ENCODE measurements at places on chromosomes 3 and 15.

DNA sequence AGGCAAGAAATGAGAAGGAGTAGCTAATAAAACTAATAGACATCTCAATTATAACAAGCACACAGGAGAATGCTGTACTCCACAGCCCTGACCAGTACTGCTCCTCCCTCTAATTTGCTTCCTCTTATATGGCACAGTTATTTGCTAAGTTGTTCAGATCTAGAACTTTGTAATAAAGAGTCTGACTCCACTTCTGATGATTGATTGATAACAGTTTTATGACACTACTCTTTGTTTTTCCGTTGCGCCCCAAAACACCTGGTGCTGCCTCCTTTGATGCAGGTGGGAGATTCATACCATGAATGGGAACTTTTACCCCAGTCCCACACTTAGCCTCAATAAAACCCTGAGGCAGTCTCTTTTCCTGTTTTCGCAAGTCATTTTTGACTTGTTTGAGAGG is 777.7 kb downstream of the GBE1 start:
- peak; percentile 6 for DNase-seq

- no peak for DNase-seq
Observed at GRCh38 chr3:194137008-194137505, 1.1 kb downstream of the HES1 start.

DNA sequence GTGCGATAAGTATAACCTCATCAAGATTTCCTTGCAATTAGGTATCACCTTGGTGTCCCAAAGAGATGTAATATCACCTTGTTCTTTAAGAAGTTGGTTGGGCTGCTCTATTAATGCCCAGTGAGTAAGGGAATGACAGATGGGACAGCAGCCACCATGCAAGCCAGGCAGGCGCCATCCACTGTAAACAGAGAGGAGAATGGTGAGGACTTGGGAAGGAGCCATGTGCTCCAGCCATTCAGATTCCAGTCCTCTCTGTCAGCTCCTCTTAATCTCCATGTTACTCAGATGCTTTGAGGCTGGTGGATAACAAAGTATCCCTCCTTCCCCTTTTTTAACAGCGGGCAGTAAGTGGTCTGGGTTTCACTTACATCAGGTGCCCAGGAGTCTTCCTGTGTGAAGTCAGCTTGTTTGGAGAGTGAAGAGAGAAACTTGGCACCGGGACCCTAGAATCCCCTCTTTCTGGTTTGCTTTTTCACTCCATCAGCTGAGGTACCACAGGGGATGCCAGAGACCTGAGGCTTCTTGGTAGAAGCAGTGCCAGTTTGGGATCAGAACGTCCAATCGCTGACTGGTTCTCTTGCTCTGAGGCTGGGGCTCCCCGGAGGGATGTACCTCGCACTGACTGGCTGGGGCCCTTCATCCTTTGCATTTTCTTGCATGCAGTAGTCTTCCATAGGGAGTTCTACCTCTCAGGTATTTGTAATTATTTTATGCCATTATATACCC is 29.5 kb downstream of the SLCO3A1 start:
- DNase-seq: no peak

DNA sequence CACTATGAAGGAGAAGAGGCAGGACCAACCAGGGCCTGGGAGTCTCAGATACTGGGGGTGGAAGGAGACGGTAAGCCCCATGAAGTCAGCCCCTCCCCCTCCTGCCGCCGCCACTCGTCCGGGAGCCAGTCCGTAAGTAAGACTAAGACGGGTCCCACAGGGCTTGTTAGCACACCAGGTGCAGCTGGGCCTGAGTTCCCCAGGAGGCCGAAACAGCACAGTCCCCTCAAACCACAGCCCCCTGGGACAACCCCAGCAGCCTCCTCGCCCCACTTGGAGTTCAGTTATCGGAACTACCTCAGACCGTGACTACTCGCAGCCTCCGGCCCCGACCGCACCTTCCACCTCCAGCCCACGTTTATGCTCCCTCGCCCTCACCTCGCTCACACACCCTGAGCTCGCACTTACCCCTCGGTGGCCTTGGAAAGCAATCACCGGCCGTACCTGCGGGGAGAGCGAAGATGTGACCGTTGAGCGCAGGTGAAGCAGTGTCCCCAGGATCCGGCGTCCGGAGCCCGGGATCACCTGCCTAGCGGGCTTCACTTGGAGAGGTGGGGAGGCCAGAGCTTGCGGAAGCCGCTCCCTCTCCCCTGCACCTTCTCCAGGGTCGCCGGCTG is 557 bp downstream of the ELL3 start:
- peak; percentile 36 for DNase-seq

DNA sequence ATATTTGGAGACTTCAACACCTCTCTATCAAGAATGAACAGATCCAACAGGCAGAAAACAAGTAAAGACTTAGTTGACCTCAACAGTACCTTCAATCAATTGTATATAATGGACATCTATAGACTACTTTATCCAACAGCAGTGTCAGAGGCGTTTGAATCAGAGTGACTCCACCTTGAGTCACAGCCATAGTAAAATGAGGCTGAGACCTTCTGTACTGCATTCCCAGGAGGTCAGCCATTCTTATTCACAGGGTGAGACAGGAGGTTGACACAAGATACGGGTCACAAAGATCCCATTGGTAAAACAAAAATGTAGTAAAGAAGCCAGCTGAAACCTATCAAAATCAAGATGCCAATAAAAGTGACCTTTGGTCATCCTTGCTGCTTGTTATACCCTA is 299.8 kb downstream of the CNTN3 start:
- DNase-seq: no peak

- no peak for DNase-seq
Observed at GRCh38 chr3:69881756-69882428, 117.6 kb upstream of the SAMMSON start.

- peak; percentile 71 for DNase-seq
Observed at GRCh38 chr3:77038930-77039605, 831 bp upstream of the ROBO2 start.

DNA sequence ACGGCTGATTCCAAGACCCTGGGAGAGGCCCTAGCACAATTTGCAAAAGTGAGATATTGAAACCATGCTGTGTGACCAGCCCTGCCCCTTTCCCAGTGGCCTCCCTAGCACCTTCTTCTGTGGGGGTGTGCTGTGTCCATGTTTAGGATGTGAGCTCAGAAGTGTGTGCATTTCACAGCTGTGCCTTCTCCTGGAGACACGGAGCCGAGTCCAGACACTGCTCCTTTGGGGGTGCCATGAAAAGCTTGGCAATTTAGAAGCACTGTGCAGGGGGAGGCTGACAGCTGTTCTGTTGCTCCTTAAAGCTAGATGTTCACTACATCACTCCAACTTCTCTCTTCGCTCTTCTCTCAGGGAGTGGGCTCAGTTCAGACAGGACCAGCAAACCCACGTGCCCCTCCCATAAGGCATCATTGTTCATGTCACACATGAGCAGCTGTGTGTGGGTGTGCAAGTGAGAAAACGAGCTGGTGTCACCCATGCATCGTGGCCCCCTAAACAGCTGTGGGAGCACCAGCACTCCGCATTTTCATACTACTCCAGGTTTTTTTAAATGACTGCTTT is 492.6 kb downstream of the GABRG3 start:
- no peak for DNase-seq

DNA sequence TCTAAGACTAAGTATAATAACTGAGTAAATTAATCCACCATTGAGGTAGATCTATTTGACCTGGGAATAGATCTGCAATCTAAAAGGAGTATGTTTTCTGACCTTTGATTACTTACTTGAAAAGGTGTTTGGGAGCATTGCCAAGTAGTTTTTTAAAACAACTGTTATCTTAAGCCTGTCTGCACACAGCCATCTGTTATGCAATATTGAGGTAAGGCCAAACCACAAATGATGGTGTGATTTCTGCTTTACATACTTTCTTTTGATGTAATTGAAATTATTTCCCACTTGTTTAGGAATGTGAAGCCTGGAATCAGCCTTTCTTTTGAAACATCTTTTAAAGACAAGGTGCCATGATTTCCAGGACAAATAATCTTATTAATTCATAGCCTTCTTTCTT is 274.0 kb downstream of the BBX start:
- no peak for DNase-seq

DNA sequence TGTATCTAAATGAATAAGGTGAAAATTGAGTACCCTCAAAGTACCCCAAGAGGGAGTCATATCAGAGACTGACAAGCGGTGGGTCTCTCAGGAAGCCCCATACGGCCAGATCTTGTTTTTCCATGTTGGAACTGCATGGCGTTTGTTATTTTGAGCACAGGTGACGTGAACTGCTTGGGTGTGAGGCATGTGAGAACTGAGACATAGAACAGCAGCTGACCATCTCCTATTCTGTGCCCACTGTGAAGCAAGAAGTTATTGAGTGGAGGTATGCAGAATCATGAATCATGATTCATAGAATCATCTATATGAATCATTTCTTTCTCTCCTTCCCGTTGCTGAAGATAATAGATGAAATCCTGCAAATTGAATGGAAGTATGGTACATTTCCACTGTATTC is 4.6 kb downstream of the VPS8 start:
- no peak for DNase-seq

DNA sequence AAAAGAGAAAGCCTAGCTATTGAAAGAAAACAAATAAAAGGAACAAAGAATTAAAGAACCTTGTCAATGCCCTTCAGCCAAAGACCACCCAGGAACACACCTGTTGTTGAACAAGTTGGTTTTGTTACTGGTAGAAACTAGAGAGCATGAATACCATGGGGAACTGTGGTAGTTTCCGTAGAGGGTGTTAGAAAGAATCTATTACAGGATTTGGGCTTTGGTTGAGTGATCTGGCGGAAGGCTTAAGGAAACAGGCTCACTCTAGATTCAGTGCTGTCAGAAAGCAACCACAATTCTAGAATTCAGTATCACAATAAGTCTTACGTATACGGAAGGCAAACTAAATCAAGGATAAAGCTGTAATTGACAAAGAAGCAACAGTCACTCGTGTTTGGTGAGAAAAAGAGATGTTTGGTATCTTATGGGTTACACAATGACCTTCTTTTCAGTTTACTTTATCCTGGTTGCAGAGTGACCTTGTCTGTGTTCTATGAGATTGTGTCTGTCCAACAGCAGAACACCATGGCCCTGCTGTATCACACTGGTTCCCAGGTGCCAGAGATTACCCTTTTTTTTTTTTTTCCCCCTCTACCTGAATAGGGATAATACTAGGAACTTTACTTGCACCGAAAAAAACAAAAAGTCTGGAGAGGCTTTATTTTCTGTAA is 265.9 kb downstream of the SHQ1 start:
- no peak for DNase-seq

DNA sequence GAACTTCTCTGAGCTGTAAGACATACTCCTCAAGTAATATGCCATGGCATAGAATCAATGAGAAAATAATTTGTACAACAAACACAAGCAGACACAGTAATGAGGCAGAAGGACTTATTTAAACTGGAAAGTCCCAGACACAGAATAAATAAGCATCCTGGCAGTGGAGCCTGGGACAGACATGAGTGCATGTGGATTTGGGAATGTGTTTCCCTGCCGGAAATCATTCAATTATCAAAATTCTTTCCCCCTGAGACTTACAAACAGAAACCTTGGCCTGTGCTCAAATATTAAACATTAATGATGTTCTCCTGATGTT is 520.1 kb downstream of the ROBO1 start:
- DNase-seq: no peak
